ENCODE measurements at places on chromosomes 12 and 14. TPM values are rescaled to one million over a fixed set of nuclear protein-coding genes. Genes with fewer than 3 reads are reported as not detected.
A peak's percentile ranks its signal among the peaks of the same experiment; 100 is the strongest.

ARHGAP9 gene
- 8.3 TPM for total RNA-seq

C12orf60 gene
- total RNA-seq, result 0.93 TPM

GRCh38 chr14:105119408-105120025 is 49.1 kb downstream of the JAG2 start:
- ATAC-seq, result no peak

DNA sequence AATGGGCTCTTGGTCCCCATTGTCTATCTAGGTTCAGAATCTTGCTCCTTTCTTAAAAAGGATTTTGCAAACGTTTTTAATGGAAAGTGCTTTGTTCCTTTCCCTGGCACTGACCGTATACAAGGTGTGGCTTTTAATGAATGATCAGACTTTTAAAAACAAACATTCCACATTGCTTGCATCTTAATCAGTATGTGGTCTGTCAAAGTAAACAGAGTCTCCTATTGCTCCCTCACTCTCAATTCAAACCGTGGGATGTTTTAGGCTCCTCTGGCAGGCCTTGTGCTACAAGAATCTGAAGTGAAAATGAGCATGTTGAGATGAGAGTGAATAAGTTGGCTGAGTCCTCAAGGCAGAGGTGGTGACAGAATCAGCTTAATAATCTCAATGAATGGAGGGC is 107.0 kb downstream of the VRK1 start:
- ATAC-seq, result no peak

DNA sequence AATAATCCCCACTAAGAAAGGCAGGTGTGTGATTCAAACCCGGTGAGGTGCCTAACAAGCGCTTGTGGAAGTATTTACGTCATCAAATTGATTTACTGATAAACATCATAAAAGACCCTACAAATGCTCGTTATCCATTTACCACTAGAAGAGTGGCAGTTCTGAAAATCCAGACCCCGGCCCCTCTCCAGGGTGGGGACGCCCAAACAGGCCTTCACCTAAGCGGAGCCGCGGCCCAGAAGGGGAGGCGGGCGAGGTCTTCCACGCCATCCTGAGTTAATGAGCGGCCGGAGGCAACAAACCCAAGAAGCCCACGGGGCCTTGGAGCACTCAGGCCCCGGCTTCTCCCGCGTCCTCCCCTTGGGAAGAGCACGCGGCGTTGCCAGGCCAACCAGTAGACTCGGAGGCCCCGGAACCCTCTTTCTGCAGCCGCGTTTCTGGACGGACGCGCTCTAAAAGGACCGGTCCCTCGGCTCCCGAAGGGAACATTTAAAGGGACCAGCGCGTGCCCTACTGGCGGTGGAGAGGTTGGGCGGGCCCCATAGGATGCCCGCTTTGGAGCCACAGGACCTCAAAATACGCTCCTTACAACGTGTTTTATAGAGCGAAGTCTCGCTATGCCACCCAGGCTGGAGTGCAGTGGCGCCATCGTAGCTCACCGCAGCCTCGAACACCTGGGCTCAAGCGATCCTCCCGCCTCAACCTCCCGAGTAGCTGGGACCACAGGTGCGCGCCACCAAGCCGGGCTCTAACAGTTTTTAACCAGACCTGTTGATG is 3.5 kb downstream of the PTPN21 start:
- ATAC-seq, result peak; percentile 80

- ATAC-seq, result no peak
Observed at GRCh38 chr12:25327321-25327720, 76.6 kb upstream of the KRAS start.
